NCI-H2107 (cell line): ENCODE measurements at places on chromosomes 1 and 21.

- no peak for DNase-seq
Observed at GRCh38 chr1:200483491-200484143, 73.8 kb upstream of the ZNF281 start.

- no peak for DNase-seq
Observed at GRCh38 chr1:26579681-26580111, 50.1 kb downstream of the RPS6KA1 start.

GRCh38 chr1:225928186-225929175 lies 4.4 kb upstream of the PYCR2 start:
- no peak for DNase-seq

DNA sequence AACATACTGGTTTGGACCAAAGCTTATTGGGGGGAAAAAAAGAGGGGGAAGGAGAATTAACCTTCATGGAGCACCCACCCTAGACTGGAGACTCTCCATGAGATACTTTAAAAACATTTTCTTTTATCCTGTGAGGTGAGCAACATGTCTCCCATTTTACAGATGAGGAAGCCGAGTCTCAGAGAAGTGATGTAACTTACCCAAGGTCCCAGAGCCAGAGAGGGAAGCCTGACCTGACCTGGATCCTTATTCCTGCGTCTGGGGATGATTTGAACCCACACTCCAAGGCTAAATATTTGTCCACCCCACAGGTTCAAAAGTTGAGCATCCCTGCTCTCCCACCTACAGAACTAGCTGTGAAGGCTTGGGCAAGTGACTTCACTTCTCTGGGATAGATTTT lies 137.9 kb upstream of the JUN start:
- no peak for DNase-seq

- no peak for DNase-seq
Observed at GRCh38 chr1:147919896-147920295, 8.3 kb upstream of the GPR89B start.
